ENCODE measurements at places on chromosomes 2 and 18.

GRCh38 chr2:129802290-129802689, 177.2 kb upstream of the RAB6C start:
- DNase-seq = no peak

DNA sequence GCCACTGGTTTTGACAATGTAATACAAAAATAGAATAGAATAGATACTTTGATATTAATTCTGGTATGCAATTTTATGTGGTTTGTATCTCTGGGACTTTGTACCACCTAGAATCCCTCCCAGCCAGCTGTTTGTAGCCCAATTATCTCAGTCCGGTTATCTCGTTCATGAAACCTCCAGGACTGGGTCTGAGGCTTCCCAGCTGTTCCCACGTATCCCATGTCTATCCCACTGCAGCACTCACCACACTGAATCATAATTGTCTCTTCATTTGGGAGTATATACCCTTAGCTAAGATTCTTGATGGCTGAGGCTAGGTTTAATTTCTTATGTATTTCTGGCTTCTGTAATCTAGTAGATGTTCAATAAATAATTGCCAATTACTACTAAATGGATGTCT, 104.4 kb upstream of the MAPRE2 start:
- no peak for DNase-seq

GRCh38 chr2:5932556-5933469, 240.6 kb downstream of the SOX11 start:
- no peak for DNase-seq

DNA sequence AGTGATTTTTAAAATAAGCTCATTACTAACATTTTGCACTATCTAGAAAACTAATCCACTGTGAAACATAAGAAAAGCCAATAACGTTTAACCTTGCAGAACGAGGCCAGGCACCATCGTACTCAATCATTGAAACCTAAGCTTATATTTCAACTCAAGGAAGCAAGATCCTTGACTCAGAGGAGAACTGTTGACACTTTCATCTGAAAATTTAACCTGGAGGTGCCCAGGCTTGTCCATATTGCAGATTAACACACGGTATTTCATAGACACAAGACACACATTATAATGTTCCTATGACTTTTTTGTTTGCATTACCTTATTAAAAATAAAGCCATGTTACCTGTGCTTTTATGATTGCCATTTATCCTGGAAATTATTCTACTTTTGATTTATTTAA, 89.6 kb downstream of the ZNF385B start:
- no peak for DNase-seq

GRCh38 chr2:200488169-200488568, 21.7 kb downstream of the KCTD18 start:
- DNase-seq = no peak

DNA sequence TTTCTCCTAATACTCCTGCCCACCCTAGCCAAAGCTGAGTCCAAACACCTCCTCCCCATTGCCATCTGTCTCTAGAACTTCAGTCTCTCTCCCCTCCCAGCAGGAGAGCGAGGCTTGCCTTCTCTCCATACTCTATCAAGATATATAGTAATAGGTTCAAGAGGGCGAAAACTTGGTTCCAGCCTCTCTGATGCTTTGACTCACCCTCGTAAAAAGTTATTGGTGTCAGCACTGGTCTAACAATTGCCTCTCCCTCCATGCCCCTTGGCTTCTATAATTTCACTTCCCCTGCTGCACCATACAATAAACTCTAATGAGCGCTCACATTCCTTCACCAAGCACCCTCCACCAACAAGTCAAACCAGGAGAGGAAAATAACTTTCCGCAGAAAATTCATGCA, 797.3 kb downstream of the BCL11A start:
- no peak for DNase-seq

DNA sequence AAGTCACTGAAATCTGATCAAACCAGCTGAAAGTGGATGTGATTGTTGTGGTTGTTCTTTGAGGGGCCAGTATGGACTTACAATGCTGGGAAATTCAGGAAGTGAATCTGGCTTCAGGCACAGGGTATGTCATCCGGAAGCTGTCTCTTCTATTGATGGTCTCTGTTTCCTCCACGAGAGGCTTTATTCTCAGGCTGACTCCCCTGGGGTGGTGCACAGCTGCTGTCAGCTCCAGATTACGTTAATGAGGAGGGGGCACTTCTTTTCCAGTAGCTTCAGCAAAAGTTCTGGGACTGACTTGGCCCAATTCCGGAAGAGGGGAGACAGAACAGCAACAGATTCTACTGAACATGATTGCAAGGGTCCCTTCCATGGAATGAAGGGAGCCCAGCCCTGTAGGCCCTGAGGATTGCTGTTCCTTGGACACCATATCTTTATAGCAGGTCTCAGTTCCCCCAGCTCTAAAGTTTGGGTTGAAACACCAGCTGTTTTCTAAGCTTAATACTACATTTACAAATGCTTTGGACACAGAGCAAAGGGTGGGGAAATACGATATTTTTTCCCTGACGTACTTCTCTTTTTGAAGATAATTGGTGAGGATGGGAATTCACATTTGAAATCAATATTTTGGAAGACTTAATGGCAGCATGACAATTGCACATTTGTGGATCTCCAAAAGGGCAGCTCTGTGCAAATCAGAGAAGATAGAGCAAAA, 400.9 kb downstream of the TSN start:
- DNase-seq = no peak

DNA sequence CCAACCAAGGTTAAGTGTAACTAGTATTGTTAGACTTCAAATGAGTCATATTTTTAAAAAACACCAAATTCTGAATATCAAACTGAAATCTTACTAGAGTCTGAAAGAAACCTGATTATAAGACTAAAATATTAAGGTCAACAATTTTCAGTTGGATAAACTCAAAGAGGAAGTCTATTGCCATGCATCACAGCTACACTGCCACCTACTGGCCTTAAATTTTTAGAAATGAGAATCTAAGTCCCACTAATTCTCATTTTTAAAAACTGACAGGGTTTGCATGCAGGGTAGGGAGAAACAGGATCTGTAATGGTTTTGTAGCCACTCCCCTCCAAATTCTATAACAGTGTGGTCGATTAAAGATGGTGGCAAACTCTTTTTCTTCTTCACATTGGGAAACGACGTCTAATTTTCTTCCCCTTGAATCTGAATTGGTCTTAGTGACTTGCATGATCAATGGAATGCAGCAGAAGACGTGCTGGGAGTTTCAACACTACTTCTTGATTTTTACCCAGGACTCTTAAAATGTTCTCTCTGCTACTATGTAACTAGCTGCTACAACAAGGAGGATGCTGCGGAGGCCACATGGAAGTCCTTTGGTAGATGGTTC, 176.1 kb upstream of the SESTD1 start:
- DNase-seq = peak; percentile 21

GRCh38 chr2:184541591-184541990, 56.7 kb upstream of the ZNF804A start:
- DNase-seq = no peak

DNA sequence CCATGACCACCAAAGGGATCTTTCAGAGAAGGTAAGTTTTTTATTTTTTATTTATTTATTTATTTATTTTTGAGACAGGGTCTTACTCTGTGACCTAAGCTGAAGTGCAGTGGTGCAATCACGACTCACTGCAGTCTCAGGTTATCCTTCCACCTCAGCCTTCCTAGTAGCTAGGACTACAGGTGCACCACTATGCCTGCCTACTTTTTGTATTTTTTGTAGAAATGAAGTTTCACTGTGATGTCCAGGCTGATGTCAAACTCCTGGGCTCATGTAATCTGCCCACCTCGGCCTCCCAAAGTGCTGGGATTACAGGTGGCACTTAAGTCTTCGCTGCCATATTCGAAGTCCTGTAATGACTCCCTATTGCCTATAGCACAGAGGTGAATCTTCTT, 342.5 kb downstream of the CYRIA start:
- no peak for DNase-seq

DNA sequence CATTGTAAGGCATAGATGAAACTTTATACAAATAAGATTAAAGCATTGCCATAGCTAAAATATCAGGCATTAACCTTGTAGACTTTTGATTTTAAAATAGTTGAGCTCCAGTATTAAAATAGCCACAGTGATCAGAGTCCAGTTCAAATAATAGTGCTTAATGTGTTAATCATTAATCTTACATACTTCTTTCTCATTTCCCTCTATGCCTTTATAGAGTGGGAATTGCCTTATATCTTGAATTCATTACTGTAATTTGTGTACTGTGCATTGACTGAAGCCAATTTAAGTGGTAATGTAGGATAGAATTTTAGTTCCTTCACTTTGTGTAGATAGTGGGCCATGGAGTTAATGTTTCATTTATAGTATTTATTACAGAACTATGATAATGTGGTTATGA, 549.2 kb upstream of the VWC2L start:
- no peak for DNase-seq

DNA sequence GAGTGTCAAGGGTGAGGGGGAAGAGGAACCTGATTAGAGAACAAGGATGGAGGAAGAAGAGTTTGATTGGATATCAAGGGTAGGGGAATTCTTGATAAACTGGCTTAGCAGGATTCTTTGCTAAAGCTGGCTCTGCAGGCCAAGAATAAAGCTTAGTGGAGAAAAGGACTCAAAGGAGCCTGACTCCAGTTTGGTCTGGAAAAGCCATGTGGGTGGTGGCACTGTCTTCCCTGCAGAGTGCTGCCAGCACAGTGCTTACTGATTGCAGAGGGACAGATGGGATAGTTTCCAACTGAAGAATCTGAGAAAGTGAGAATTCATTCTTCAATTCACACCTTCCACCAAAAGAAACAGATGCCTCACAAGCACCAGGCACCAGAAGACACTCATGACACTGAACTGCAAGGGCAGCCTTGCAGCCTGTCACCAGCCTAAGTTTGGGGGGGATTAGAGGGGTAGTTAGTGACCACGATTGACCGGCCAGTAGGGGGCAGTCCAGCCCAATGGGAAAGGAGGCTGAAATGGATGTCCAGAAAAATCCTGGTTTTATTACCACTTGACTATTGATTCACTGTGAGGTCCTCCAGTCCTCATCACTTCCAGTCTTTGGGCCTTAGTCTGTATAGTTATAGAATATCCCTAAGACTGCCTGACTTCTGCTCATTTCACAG, 334.5 kb downstream of the SMAD2 start:
- no peak for DNase-seq

GRCh38 chr18:67634631-67635338, 118.3 kb upstream of the DSEL start:
- no peak for DNase-seq

DNA sequence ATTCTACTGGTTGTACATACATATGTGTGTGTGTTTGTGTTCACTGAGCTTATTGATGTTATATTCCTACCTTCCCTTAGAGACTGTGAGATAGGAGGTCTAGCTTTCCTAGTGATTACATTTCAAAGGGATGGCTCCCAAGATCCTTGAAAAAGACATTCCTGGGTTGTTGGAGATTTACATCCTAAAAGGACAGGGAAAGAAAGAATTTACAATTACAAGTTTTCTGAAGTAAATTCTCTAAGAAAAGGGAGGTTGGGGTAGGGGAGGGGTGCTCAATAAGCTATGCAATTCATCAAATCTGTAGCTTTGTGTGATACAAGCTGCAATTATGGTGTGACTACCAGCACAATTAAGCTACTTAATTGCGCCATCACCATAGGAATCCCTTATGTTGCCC, 284.3 kb downstream of the NUP35 start:
- DNase-seq = no peak

DNA sequence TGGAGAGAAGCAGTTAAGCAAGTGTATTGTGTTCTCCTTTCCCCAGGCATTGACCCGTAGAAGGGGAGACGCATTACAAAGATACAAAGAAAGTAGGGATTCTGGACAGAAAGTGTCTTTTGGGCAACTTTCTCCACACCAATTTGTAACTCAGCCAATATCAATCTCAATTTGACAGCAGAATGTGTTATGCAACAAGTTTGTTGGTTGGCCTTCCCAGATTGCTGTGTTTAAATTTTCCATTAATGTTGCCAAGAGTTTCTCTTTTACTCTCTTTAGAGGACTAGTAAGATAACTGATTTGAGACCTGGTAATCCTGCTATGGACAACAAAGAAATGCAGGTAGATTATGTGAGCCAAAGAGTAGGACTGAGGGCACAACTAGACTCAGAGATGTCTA, 279.6 kb downstream of the ZNF804A start:
- DNase-seq = no peak

DNA sequence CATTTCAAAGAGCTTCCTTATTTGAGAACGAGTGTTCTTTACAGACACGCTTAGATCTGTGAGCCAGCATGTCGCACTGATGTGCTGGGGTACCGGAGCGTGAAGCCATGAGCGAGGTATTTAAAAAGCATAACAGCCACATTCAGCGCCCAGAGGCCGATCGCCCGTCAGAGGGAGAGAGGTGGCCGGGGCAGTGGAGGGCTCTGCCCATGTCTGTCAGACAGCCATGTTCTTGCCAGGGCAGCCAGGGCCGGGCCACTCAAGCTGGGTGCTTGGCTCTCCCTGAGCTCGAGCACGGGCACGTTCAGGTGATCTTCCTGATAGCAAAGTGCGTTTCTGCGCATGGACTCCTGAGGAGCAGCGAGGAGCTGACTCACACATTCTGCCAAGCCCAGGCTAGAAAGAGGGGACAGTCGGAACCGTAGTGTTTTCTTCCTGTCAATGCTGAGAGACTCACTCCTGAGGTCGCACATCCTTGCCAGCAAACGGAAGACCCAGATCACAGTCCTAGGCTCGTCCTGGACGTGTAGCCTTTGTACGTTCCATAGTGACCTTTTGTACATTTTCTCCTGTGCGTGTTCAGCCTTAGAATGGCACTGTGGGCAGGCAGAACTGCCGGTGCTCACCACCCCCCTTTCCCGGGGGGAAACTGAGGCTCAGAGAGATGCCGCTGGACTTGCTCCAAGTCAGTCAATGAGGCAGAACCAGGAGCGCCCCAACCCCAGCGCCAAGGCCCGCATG, 100.7 kb downstream of the NFATC1 start:
- DNase-seq = no peak

DNA sequence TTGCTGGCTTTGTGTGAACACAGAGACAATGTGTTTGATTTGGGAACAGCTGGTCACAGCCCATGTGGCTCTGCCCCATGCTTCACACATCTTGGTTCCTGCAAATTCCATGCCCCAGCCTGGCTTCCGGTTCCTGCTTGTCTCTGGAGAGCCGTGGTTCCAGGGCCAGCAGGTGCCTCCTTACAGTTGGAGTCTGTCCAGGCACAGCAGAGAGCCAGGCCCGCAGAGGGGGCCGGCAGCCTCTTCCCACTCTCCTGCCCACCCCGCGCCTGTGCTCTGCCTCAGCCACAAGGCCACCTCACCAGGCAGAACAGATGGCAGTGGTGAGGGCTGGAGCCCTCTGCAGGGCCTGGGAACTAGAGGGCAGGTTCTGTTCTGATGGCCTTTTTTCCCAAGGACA, 81.5 kb downstream of the LDLRAD4 start:
- DNase-seq = no peak
